Stimulated activated naive CD4-positive, alpha-beta T cell treated with Interleukin-2 at 50 U/mL for 16 hours (primary cell): ENCODE measurements at places on chromosomes 7 and 10.

GRCh38 chr10:110366635-110367034 is 61.9 kb upstream of the SMNDC1 start:
- no peak for DNase-seq

DNA sequence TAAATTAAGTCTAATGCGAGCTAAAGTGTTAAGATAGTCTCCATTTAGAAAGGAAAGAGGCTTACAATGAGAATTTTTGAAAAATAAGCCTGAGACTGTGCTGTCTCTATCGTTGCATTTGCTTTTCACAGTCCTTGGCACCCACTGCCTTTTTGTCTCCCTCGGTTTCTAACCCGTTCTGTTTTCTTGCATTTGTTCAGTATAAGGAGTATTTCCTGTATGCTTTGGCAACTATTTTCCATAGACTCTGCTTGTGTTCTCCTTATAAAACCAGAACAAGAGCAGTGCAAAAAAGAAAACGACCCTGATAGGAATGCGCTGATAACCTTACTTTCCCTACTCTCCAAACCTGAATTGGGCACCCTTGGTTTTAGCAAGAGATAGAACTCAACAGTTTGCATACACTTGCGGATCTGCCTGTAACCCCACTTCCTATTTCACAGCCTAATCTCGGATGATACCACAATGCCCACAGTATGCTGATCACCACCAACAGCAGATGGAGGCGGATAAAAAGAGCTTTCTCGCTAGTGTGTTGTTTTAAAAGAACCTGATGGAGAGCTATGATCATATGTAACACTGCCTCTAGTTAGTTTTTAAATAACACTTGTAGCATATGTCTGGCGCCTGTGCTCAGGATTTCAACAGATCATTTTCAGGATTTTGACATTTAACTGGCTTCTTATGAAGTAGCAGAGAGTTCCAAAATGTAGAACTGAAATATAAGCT is 1.6 kb upstream of the ARHGAP12 start:
- DNase-seq, result no peak

DNA sequence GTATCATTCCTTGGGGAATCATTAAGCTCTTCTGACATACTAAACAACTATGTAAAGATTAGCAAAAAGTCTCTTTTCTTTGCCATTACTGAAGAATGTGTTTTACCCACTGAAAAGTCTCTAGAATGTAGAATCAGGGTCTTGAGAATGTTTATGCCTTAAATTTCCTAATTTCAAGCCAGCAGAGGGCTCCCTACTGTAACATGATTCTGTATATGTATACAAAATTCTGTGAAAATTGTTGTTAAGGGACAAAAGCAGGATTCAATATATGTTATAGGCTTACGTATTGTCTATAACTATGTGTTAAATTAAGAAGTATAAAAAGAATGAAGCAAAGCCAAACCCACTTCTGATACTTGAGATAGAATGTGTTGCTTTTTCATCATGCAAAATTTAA is 296.9 kb upstream of the DGKB start:
- no peak for DNase-seq

DNA sequence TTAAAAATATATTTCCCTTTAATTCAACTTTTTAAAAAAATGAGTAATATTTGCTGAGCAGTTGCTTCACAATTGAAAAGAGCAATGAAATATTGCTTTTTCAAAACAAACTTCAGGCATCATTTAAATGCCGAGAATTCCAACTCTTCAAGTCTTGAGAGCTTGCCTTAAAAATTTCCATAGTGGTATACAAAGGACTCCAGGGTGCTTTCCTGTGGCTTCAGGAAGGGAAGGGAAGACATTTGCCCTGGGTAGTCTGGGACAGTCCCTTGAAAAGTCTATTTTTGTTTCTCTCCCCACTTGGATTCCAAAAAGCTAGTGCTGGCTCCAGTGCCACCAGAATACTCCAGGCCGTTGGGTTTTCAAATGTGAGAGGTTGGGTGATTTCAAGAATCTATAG is 71.7 kb downstream of the HYCC1 start:
- DNase-seq, result no peak

GRCh38 chr7:144459635-144460034 is 56.1 kb upstream of the NOBOX start:
- DNase-seq, result no peak
